ENCODE measurements at places on chromosomes 5 and 9.

- no peak for DNase-seq
Observed at GRCh38 chr9:133635098-133635497, 1.1 kb upstream of the DBH start.

DNA sequence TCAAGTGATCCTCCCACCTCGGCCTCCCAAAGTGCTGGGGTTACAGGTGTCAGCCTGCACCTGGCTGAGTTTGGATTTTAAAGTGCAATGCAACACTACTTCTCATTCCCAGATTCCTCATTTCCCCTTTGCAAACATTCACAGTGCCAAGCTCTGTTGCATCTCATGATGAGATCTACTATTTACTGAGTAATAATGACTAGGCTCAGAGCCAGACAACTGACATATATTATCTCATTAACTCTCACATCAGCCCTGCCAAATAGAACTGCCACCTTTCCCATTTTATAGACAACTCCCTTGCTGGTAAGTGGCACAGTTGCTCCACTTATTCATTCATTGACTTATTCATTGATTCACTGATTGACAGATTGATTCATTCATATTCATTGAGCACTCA, 7.0 kb downstream of the PDE6A start:
- DNase-seq, result peak; percentile 50

- DNase-seq, result peak; percentile 53
Observed at GRCh38 chr5:96790961-96791504, 16.7 kb downstream of the ERAP1 start.

DNA sequence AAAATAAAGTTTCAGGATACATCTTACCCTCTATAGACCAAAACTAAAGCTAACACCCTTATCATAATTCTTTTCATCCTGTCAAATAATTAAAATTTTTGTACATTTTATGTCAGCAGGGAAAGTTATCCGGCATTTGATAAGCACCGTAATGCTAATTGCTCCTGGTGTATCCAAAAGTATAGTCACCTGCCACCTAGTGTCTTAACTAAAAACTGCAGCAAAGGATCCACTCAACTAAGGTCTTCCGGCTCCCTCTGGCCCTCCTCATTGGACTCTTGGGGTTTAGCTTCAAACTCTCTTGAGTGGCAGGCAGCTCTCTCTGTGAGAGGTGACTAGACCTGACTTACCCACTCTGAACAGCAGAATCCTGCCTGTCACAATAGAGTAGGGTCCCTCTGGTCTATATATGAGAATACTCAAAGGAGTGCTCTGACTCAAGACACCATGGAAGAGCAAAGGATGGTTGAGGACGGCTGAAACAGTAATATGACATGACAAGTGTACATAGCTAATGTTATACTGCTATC, 60.4 kb upstream of the CAST start:
- peak; percentile 71 for DNase-seq

- DNase-seq, result peak; percentile 38
Observed at GRCh38 chr5:141192110-141192725, at the start of gene PCDHB10. PCDHB10 (plus strand) TSS chr5:141192353; CDS start chr5:141192553, 200 bp downstream.

- DNase-seq, result no peak
Observed at GRCh38 chr9:84699984-84700383, 30.5 kb downstream of the NTRK2 start.

- DNase-seq, result no peak
Observed at GRCh38 chr9:120363697-120364096, 216.3 kb downstream of the CDK5RAP2 start.

DNA sequence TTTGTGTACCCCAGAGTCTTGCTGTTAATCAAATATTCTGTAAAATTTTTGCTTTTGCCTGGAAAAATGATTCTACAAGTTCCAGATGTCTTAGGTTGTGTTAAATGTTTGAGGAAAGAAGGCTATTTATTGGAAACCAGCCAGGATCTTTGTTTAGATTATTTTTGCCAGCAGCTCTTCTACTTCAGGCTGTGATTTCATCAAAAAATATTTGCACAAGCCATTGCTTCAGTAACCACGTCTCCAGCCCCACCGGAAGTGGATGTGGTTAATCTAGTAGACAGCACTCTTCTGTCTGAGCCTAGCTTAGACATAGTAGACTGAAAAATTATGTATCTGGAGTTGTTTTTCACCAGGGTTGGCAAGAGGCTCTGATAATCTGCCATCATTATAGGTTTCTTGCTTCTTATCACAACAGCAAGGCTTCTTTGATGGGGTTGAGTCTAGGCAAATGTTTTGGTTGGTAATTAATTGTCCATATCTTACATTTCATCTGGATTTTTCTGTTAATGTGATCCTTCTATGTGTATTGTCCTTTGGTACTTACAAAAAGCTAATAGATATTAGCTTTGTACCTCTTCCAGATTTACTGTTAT, 17.1 kb downstream of the KCTD16 start:
- peak; percentile 96 for DNase-seq

DNA sequence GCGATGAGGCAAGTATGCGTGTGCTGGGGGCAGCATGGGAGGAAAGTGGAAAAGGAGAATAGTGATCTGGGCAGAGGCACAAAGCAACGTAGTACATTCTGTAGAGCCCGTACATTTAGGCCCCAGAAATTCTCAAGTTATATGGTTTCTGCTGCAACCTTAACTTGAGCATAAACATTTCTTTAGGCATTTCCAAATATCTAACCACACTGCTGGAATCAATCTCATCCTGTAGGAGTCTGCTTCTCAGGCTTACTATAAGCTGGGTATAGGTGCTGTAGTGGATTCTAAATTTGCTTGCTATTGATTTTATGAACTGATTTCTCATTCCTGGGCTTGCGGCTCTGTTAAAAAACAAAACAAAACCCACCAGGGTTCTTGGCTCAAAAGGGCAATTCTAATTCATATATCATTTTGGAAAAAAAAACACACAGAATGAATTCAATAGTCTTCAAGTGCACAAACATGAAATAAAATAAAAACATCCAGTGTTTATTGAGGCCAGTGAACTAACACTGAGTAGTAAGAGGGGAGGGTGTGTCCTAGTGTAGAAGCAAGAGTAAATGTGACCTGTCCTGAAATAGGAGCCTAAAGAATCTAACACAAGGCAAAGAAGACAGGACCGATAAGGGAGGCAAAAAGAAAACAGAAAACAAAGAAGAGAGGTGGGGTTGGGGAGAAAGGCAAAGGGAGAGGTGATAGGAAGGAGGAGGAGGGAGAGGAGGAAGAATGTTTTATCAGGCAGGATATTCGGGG, 145.5 kb upstream of the LHFPL2 start:
- DNase-seq, result no peak

DNA sequence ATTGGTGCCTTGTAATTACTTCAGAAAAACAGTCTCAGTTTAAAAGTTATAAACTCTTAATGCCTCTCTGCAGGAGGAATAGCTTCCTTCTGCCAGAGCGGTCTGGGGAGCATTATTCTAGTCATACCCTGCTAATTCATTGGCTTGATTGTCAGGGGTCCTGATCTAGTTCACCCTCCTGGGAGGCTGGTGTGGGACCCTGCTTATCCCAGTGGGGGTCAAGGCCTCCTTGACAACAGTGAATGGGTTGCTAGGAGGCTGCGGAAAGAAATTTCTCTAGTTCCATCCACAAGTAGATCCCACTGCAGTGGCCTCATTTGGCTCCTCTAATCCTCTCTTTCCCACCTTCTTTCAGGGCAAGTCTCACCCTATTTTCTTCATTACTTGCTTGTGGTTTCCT, 105.7 kb downstream of the TMC1 start:
- no peak for DNase-seq

DNA sequence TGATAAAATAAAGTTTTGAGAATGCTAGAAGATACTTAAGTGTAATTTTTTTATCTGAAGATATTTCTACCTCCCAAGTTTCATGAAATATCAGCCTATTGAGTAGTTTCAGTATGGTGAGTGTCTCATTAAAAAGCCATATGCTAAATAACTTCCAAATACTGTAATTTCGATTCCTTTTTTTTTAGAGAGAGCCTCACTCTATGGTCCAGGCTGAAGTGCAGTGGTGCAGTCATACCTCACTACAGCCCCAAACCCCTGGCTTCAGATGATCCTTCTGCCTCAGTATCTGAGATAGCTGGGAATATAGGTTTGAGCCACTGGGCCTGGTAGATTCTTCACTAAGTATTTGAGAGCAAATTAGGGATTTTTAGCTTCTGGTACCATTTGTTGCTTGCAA, 24.5 kb downstream of the CDC42SE2 start:
- DNase-seq, result no peak

DNA sequence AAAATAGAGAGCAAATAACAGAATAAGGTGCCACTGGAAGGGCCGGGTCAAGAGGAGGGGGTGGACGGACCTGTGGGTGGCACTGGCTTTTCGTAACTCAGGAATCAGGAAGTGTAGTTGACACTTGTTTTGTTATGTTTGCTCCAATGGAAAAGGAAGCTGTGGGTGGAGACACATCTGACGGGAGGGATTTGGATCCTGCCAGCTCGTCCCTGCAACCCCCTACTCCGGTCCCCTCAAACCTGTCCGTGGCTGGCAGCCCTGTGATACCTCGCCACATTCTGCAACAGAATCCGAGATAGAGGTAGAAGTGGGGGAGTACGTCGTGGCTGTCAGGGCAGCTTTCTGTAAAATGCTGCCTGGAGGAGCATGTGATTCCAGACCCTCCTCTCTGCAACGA, 104.2 kb upstream of the IER5L start:
- no peak for DNase-seq

DNA sequence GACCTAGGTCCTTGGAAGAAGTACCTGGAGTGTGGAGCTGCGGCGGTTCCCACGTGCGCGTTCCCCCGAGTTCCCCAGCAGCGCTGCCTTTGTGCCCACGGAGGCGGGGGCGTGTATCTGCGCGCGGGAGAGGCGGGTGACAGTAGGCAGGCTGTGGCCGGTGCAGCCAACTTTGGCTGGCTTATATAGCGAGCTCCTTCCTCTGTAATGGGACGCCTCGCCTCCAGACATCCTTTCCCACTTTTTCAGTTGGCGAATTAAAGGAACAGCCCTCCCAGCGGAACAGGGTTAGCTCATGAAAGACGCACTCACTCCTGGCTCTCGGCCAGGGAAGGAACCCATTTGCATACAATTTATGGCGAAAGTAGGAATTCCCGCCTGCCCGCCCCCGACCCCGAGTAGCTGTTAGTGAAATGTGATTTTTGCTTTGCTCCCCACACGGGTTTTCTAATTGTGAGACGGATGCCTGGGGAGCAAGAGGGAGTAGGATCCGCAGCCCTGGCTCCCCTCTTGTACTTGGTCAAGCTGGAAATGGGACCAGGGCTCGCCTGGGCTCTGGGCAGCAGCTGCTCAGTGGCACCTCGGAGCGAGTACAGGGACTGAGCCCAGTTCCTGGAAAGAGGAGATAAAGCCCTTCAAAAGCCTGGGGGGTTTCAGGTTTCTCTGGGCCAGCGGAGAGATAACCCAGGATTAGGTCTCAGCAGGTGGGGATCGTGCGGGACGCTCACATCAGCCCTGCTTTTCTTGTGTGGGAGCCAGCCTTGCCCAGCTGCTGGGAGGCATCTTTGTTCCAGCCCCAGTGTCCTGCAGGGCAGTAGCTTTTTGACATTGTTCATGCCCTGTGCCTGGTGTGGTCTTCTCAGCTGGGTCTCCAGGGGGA, at the start of gene TNC:
Gene TNC, minus strand, starts transcription at position 159 of the 880 bp plus-strand sequence. CDS start 27,139 bp downstream, outside the sequence.
- peak; percentile 94 for DNase-seq

- DNase-seq, result no peak
Observed at GRCh38 chr9:4164356-4164755, 135.5 kb downstream of the GLIS3 start.

GRCh38 chr9:79289856-79290255, 281.9 kb upstream of the TLE4 start:
- no peak for DNase-seq

DNA sequence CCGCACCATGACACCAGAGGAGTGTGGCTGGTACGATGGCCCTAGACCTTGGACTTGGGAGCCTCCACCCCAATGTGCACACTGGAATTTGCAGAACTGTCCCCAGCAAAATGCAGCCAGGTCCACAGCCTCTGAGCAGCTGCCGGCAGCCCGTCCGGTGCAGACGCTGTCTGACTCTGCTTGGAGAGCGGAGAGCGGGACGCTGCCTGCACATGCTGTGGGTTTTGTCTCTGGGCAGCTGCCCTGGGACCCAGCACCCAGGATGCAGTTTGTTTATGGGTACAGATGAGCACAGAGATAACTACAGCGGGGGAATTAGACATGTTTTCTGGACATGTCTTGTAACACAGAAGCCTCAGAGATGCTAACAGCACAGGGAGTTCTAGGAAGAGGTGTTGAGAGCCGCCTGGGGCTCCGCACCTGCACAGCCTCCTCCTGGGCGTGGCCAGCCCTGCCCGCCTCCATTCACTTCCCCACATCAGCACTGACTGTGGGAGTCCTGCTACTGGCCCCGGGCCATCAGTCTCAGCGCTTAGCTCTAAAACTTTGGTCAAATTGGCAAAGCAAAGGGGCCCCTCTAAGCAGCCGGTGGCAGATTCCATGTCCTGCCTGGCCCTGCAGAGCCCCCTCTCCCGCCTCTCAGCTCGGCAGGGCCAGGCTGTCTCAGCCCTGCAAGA, 159.6 kb downstream of the IRX2 start:
- DNase-seq, result no peak

DNA sequence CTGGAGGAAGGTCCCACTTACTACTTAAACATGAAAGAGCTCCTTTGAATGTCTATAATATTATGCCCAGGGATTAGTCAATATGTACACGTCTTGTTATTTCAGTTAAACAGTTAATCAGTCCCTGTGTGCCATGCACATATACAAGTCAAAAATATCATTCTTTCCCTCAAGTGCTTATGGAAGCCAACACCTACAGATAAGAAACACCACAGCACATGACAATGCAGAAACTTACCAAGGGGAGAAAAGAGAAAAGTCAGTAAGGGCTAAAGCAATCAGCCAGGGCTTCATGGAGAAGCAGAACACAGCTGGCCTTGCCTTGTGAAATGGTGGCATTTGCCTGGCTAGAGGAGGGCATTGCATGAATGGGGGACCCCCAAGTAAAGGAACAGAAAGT, 88.3 kb downstream of the SNCAIP start:
- no peak for DNase-seq

GRCh38 chr5:5252106-5252505, 112.0 kb downstream of the ADAMTS16 start:
- DNase-seq, result peak; percentile 53

DNA sequence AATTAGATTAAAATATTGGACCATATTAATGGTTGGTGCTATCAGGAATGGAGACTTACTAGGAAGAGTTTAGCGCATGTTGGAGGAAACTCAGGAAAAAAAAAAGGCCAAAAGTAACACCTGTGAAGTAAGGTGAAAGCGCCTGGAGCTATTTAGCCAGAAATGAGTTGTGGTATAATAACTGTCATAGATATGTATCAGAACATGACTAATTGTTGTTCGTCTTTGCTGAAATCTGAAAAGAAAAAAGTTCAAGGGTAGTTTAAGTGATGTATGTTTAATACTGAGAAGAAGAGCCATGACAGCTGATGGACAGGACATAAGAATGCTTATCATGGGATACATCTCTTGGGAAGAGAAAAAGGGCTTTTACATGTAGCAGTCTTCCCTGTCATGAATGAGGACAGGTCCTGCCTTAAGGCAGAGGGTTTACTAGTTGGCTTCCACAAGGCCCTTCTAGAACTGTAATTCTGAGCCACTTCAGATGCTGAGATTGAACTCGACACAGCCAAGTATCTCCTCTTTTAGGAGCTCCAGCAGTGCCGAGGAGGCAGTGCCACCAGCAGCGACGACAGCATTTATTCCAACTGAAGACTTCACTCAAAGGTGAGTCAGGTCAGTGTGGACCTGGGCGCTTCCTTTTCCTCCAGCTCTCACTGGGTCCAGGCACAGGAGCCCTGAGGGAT, 940 bp upstream of the CAMK4 start:
- DNase-seq, result no peak
